ENCODE measurements at places on chromosomes 1 and 21.
A peak's percentile ranks its signal among the peaks of the same experiment; 100 is the strongest.

- DNase-seq = no peak
Observed at GRCh38 chr1:232786845-232787455, 18.3 kb upstream of the MAP10 start.

DNA sequence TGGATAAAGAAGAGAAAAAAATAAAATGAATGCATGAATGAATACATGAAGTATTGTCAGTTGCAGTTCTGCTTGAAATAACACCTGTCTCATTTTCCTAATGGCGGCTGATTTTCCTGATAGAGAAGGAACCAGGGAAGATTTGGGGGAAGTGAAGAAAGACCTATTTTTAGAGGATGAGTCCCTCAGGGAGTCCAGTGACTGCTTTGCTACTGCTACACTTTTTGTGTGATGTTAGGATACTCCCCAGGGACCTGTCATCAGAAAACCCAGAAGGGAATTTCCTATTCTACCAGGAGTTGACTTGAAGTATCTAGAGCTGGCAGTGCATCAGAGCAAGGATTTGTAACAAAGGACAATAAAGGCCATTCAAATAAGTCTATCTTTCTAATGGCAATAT, 114.8 kb downstream of the MAB21L3 start:
- no peak for DNase-seq

- DNase-seq = no peak
Observed at GRCh38 chr1:156416993-156417392, 48.0 kb downstream of the RHBG start.

DNA sequence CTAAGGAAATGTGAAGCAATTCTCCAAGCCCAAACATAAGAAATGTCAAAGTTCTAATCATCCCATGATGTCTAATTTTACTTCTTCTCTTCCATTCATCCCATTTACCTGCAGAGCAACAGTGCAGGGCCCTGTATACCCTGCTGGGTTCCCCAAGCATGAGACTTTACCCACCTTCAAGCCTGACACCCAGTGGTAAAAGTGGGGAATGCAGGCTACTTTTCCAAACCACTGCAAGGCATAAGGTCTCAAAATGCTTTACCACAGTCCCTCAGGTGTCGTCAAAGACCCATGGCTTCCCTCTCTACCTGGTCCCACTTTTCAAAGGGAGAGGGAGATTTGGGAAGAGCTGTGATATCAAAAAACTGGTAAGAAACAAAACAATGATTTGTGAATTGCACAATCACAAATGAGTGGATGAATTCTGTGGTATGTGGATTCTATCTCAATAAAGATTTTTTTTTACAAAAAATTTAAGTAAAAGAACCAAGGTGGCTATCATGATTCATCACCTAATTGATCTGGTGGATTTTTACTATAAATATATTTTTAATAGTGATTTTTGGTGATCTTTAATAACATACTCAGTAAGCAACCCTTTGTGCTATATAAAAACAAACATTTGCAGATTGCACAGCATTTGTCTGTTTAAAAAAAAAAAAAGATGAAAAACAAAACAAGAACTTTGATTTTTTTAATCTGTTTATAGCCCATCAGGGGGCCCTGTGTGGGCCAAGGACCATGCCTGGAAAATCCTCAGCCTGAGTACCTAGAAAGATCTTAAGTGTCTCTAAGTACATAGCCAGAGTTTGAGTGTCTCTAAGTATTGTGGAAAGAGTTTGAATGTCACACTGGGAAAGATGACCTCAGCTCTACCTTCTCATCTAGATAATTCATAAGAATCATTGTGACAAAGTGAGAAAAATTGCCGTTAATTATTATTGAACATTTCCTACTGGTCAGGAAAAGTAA, 73.1 kb upstream of the GJB5 start:
- DNase-seq = peak; percentile 67

DNA sequence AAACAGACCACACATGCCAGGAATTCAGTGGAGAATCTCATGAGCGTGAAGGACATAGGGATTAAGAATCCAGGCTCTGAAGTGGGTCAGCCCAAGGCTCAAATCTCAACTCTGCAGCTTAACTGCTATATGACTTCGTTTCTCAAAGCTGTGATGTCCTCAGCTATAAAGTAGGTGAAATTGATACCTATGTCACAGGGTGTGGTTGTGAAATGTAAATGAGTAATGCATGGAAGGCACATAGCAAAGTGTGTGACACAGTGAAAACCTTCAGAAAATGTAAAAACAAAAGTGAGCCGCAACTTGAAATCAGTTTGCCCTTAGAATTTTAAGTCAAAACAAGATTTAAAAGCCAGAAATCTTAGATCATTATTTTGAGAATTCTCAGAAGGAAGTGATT, 145.7 kb upstream of the PRMT6 start:
- no peak for DNase-seq

GRCh38 chr1:234851450-234852438, 241.8 kb upstream of the IRF2BP2 start:
- no peak for DNase-seq

DNA sequence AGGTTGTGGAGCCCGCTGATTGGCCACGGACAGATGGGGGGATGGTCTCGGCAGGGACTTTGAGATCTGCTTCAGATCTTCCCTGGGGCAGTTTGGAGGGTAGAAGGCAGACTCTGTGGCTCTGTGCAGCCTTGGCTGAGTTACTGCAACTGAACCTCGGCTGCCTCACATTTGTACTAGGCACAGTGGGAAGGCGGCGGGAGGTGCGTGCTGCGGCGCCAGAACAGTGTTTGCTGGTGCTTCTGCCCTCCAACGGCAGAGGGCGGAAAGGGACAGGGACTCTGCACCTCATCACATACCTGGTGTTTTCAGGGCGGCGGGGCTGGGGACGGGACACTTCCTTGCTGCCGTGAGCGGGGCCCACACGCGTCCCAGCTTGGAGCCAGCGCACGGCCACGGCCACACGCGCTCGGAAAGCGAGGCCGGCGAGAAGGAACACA, 26.2 kb downstream of the SLC66A1 start:
- peak; percentile 47 for DNase-seq

- peak; percentile 77 for DNase-seq
Observed at GRCh38 chr1:245153081-245153551, 1.7 kb upstream of the KIF26B start.

DNA sequence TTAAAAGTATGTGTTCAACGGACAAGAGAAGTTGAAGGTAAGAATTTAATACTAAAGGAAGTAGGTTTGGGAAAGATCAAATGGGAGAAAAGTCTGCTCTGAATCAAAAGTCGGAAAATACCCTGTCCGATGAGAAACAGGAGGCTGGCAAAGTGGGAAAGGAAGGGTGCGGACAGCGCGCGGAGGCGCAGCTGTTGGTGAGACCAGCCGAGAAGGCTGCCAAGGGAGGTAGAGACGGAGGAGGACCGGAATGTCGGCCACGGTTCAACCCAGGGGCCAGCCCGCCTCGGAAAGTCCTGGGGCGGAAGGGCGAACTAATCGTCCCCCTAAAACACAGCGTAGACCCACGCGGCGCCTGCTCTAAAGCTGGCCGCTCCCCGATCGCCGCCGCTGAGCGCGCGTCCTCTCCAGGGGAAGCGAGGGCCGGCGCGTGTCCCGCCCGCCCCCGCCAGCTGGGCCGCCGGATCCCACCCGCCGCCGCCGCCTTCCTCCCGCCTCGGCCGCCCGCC, 639 bp upstream of the SPATA1 start:
- no peak for DNase-seq

- DNase-seq = no peak
Observed at GRCh38 chr1:241838897-241839296, 9.1 kb upstream of the EXO1 start.

GRCh38 chr1:167291539-167292185, 71.0 kb downstream of the POU2F1 start:
- DNase-seq = no peak

- no peak for DNase-seq
Observed at GRCh38 chr1:36971852-36972618, 62.3 kb downstream of the GRIK3 start.

DNA sequence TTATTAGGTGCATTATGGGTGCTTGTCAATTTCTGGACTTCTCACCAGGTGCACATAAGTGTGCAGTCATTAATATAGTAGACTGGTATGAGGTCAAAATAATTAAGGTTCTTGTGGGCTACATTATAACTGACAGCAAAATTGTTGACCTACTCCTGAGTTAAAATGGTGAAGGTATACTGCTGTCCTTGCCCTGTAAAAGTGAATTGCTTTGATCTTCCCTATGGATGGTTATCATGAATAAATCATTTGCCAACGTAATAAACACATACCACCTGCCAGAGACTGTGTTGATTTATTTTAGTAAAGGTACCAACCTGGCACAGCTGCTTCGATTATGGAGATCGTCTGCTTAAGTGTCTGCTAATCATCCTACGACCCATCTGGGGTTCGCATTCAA, 201.6 kb upstream of the KCNK2 start:
- no peak for DNase-seq

GRCh38 chr1:211708006-211708405, 32.6 kb upstream of the NEK2 start:
- DNase-seq = no peak

DNA sequence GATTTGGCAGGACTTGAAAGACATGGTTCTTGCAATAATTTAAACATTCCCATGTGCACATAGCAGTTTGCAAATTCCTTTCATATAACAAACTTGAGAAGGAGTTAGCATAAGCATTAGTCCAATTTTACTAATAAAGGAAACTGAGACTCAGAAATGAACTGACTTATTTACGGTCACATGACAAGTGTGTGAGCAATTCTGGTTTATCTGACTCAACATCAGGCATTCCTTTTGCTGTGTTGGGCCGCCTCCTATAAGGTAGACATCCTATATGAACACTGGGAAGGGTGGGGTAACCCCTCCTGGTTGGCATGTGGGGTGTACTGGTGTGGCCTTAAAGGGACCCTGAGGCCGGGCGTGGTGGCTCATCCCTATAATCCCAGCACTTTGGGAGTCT, 8.5 kb upstream of the CPT2 start:
- DNase-seq = no peak

DNA sequence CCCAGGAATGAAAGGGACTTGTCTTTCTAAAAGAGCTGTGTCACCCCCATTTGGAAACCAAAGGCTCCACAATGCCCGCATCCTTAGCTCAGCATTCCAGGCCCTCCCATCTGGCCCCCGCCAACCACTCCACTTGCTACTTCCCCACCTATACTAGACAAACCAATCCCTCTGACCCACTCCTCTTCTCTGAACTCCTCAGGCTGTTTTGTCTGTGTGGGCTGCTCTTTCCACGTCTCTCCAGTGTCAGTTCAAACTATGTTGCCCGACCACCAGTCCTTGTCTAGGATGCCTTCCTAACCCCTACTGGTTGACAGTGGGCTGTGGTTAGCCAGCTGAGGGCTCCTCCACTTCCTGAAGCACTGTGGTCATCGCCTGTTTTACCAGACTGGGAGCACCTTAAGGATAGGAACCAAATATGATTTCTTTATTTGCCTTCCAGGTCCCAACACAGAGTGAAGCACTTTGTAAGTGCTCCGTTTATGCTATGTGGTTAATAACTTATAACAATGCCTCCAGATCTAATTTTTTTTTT, 8.1 kb upstream of the COA7 start:
- no peak for DNase-seq

DNA sequence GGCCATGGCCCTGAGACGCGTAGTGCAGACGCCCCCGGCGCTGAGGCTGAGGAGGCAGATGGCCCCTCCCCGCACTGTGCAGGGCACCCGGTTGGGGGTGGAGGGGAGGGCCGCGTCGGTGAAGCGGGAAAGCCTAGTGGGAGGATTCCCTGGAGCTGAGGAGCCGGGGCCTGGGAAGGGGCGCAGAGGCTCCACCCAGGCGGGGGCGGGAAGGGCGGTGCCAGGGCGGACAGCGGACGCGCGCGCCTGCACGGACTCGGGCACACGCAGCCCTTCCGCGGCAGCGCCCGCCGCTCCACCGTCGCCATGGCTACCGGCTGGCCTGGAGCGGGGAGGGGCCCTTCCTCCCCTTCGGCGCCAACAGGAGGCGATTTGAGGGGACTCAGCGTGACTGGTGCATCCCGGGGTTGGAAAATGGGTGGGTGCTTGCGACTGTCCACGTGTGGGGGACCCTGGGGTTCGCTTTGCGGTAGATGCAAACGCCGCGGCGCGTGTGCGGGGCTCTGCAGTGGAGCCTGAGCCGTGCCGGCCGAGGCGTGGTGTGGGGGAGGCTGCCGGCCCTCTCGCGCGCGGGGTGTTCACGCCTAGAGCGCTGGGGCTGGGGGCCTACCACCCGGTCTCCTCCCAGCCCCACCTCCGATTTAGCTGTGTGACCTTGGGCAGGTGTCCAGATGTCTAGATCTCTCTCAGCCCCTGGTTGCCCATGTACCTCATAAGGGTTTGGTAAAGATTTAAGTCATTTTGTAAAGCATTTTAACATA, 35.1 kb downstream of the PTPRF start:
- DNase-seq = peak; percentile 72

DNA sequence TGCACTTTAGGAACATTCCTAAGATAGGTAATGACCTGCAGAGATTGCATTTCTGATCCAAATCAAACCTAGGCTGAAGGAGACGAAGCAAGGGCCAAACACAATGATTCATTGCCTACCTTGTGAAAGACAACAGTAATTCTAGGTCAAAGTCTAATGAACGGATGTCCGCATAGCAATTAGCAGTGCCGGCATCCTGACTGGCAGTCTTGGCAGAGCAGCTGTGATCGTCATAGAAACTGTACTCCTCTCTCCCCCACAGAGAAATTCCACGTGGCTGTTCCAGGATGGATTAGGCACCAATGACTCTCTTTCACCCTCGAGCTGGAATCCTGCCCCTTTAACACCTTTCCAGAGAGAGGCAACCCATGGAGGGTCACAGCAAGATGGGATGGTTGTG, 28.9 kb upstream of the VAV3 start:
- no peak for DNase-seq

GRCh38 chr21:45454926-45455673, 50.1 kb downstream of the COL18A1 start:
- DNase-seq = no peak

DNA sequence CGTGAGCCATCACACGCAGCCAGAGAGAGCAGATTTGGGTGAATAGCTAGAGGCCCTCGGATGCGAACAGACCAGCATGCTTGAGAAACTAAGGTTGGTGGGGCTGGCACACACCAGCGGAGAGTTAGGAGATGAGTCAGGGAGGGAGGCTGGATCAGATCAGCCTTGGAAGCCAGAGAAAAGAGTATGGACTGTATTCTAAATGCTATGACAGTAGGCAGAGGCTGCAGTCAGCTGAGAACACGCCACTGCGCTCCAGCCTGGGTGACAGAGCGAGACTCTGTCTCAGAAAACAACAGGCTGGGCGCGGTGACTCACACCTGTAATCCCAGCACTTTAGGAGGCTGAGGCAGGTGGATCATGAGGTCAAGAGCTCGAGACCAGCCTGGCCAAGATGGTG, 4.0 kb upstream of the PLEKHM2 start:
- no peak for DNase-seq

GRCh38 chr1:232477728-232478127, 152.2 kb downstream of the SIPA1L2 start:
- DNase-seq = no peak

GRCh38 chr1:102954576-102954975, 153.7 kb downstream of the COL11A1 start:
- DNase-seq = no peak

DNA sequence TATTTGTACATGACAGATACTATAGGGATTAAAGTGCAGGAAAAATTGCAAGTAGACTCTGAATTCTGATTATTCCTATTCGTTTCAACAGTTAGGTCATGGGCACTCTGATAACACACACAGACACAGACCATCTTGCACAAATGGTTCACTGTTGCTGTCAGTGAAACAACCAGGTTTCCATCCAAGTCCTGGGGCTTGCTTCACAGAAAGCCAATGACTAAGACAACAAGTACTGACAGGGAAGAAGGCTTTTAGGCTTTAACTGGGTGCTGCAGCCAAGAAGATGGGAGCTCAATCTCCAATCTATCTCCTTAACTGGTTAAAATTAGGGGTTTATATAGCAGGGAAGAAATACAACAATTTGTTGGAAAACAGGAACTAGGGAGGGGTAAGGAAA, 57.6 kb downstream of the RIMS3 start:
- no peak for DNase-seq

Data from posterior cingulate gyrus (tissue), 11 donors.